ENCODE measurements at places on chromosomes 12 and 14. TPM values are rescaled to one million over a fixed set of nuclear protein-coding genes. Genes with fewer than 3 reads are reported as not detected.

GRCh38 chr14:54025661-54026060 lies 69.0 kb upstream of the BMP4 start:
- DNase-seq: peak; percentile 57

- peak; percentile 78 for DNase-seq
Measured at GRCh38 chr14:62691647-62692489, 353.4 kb downstream of the KCNH5 start.

DNA sequence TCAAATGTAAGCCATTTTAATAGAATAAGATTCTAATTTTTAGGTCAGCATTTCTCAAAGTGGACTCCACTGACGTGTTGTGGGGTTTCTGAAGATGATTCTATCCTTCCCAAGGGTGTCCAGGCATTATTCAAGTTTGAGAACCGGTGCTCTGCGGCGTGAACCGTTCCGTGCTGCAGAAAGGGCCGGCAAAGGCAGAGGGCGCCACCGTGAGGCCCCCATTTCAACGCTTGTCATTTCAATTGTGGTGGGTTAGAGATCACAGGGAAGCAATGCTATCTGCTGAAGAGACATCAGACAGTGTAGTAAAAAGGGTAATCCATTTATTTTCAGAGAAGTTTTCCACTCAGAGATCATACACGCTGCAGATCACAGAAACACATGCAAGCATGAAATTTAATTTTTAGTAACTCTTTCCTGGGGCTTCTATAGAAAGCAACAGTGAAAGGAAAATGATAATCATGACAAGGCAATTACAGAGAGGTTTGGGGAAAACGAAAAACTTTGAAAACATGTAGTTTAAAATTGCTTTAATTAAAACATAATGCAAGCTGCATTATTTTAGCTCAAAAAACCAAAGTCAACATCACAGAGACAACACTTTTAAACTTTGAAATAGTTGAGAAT lies 201.7 kb downstream of the EXOC5 start:
- DNase-seq: peak; percentile 10

- no peak for DNase-seq
Measured at GRCh38 chr14:98623788-98624415, 648.1 kb downstream of the BCL11B start.

DNA sequence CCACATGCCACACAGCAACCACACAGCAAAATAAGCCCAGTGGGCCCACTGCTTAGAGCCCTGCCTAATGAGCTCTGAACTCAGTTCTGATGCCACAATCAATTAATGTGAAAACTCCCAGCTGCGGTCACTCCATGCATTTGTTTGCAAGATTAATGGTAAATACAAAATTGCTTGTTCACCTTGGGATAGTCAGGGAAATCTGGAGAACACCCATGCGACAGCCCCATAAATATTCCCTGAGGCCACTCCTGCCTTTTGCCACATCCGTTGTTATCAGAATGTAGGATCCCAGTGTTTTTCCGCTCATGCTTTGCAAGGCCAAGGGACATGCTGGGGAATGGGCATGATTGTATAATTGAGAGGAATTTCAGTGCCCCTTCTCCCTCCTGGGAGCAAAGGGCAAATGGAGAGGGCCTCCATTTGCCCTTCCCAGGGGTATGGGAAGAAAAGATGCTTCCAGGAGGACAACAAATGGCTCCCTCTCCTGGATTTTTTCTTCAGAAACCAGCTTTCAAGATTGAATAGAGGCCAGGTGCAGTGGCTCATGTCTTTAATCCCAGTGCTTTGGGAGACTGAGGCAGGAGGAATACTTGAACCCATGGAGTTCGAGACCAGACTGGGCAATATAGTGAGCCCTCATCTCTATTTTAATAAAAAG lies 30.8 kb upstream of the CMKLR1 start:
- DNase-seq: peak; percentile 44

DNA sequence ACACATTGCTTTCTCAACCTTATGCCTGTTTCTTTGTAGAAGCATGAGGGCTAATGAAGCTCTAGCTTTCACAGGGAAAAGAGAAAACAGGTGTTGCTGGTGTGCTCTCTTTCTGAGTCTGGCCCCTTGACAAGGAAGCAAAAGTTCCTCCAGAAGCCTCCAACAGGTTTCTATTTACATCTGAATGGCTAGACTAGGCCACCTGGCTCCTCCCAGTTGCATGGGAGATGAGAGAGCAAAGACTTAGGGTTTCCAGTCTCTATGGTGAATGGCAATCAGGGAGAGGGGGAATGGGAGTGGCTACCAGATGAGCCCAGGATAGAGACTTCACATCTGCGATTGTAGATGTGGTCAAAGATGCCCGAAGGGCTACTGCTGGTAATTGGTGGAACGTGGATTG lies 138.1 kb upstream of the PLXNC1 start:
- no peak for DNase-seq

- DNase-seq: peak; percentile 29
Measured at GRCh38 chr14:68791902-68792677, 777 bp downstream of the ZFP36L1 start.

DNA sequence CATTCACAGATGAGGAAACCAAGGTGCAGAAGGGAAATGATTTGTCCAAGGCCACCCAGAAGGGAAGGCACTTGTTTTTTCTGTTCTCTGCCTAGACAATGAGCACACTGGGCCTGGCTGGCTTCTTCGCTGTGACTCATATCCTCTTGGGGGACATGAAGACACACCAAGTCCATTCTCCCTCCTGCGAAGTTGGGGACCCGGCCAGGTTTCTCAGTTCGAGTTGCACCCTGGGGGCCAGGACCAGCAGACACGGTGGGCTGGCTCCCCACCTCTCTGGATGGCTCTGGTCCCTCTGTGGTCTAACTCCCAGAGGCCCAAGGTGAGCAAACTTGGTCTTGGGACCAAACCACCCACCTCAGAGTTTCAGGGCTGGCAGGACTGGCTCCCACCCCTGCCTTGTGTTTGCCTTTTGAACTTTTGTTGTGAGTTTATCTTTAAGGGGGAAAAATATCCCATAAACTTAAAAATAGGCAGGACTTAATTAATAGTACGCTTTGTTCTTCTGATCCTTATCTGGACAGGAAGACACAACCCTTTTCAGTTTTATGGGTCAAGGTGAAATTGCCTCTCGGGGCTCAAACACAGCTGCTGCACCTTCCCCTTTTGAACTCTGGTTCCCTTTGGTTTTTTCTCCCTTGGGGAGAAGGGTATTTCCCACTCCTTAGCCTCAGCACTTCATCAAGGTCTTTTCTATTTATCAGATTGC lies 9.0 kb upstream of the MLEC start:
- peak; percentile 78 for DNase-seq

- DNase-seq: peak; percentile 100
Measured at GRCh38 chr12:124680863-124681778, 113.7 kb upstream of the NCOR2 start.

DNA sequence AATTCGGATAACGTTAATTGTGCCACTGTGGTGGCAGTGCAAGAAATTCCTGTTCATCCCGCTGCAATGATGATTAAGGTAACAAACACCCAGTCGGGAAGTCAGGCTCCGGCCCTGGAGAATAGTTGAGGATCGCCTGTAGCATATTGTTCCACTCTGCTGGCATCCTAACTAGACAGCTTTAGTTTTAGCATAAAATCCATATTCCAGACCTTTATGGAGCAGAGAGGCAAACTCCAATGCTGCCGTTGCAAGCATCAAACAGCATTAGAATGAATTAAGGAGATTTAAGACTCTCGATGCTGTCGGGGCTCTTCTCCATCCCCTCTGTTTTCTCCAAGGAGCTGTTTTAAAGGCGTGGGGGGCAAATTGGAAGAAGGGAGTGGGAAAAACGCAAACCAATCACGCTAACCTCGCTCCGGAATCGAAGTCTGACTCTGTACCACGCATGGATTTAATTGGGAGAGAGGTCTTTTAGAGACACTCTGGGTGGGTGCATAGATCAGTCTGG lies 660.4 kb downstream of the VRK1 start:
- DNase-seq: peak; percentile 9

GRCh38 chr14:20341646-20342045 lies 1.8 kb upstream of the PARP2 start:
- no peak for DNase-seq

DNA sequence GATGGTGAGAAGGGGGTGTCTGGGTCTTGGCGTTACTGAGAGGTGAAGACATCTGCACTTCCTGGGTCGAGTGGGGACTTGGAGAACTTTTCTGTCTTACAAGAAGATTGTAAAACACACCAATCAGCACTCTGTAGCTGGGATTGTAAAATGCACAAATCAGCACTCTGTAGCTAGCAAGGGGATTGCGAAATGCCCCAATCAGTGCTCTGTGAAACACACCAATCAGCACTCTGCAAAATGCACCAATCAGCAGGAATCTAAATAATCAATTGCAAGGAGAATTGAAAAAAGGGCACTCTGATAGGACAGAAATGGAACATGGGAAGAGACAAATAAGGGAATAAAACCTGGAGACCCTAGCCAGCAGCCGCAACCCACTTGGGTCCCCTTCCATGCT lies 376.1 kb upstream of the SFSWAP start:
- no peak for DNase-seq

GRCh38 chr12:17203497-17203896 lies 597.5 kb upstream of the LMO3 start:
- no peak for DNase-seq

DNA sequence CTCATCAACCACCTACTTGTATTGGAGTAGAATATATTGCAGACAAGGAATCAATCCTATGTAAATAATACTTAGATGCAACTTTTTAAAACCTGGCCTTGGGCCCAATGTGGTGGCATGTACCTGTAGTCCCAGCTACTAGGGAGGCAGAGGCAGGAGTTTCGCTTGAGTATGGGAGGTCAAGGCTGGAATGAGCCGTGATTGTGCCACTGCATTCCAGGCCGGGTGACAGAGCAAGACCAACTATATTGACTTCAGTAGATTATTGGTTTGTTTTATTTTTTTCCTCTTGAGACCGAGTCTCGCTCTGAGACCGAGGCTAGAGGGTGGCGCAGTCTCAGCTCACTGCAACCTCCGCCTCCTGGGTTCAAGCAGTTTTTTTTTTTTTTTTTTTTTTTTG lies 3.6 kb downstream of the LARP4 start:
- no peak for DNase-seq

GRCh38 chr12:27176765-27177164 lies 67.3 kb upstream of the STK38L start:
- no peak for DNase-seq

GRCh38 chr14:64340560-64341196 lies 46.5 kb upstream of the ESR2 start:
- no peak for DNase-seq

- peak; percentile 86 for DNase-seq
Measured at GRCh38 chr12:46549527-46550265, 177.1 kb upstream of the SLC38A2 start.

DNA sequence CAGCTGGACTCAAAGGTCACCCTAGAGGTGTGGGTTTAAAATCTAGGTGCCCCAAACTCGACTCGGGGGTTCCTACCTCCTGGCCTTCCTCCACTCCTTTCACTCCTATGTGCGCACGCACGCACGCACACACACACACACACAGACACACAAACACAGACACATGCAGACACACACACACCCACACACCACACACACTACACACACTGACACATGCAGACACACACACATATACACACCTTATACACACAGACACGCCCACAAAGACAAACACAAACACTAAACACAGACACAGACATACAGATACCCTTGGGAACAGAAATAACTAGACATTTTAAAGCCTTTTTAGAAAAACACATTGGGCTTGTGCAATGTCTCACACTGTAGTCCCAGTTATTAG lies 31.8 kb downstream of the GSC start:
- DNase-seq: no peak

DNA sequence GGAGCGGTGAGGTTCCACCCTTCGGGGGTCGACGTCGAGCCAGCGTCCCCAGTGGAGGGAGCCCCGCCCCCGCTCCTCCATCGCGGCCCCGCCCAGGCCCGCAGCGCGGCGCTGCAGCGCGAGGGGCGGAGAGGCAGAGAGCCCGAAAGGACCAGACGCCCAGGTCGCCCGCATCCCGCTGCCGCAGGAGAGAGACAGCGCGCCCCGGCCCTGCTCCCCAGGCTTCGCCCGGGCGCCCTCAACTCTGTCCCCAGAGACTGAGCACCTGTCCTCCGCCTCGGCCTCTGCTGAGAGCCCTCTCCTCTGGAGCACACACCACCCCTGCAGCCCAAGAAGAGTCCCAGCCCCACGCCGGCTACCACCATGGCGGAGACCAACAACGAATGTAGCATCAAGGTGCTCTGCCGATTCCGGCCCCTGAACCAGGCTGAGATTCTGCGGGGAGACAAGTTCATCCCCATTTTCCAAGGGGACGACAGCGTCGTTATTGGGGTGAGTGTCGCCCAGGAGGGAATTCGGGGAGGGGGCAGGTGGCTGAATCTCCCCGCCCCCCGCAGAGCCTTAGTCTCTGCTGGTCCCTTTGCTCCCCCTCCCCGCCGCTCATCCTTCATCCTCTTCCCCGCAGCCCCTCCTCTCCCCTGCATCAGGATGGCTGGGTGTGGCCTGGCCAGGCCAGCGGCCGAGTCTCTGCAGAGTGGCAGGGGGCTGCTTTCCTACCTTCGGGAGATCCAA lies at the start of gene KIF5A:
KIF5A (plus strand) TSS at position 136 of the 732 bp plus-strand sequence; CDS start at position 364, 228 bp downstream.
- peak; percentile 18 for DNase-seq

DNA sequence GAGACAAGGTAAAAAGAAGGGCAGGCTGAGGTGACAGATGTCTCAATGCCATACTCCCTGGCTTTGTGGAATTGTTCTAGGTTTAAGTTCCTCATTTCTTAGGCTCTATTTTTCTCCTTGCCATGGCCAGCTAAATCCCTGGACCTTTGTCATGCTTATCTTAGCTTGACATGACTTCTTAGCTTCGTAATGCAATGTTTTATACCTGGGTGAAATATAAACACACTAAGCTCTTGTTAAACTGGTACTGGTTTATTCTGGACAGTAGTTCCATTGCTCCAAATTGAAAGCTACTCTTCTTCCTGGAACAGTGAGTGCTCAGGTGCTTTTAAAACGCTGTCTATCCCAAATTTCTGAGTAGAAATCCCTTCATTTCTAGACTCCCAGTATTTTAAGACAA lies 17.4 kb upstream of the ARHGAP5 start:
- DNase-seq: no peak

The KLC1 gene
- 60.9 TPM for total RNA-seq

The SERPINA12 gene
- total RNA-seq: not detected

The RGS6 gene
- not detected for total RNA-seq

The NRL gene
- 4.9 TPM for total RNA-seq

The GLT8D2 gene
- 6.0 TPM for total RNA-seq

The MAX gene
- total RNA-seq: 47.1 TPM

The KRT75 gene
- 0.02 TPM for total RNA-seq

The KRT80 gene
- total RNA-seq: 52.7 TPM

The KRT77 gene
- total RNA-seq: not detected

All from M059J (cell line).